ENCODE measurements at places on chromosomes 7 and 10.
A peak's percentile ranks its signal among the peaks of the same experiment; 100 is the strongest.

GRCh38 chr7:75614401-75614800 is 122.3 kb downstream of the SPDYE5 start:
- no peak for DNase-seq

DNA sequence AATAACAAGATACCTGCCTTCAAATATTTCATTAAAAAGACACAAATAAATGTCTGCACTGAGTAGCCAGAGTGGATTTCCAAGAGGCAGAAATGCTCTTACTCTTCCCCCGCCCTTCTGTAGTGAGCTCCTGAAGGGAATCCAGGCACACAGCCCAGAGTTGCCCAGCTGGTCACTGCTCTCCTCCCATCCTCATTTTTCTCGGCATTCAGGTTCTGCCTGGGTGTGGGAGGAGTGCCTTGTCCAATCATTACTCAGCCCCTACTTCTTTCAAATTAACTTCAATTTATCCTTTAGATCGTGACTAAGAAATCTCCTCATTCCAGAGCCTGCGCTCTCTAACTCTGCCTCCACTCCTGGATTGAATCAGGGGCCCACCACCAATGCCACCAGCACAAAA is 12.2 kb downstream of the CCDC6 start:
- peak; percentile 52 for DNase-seq

DNA sequence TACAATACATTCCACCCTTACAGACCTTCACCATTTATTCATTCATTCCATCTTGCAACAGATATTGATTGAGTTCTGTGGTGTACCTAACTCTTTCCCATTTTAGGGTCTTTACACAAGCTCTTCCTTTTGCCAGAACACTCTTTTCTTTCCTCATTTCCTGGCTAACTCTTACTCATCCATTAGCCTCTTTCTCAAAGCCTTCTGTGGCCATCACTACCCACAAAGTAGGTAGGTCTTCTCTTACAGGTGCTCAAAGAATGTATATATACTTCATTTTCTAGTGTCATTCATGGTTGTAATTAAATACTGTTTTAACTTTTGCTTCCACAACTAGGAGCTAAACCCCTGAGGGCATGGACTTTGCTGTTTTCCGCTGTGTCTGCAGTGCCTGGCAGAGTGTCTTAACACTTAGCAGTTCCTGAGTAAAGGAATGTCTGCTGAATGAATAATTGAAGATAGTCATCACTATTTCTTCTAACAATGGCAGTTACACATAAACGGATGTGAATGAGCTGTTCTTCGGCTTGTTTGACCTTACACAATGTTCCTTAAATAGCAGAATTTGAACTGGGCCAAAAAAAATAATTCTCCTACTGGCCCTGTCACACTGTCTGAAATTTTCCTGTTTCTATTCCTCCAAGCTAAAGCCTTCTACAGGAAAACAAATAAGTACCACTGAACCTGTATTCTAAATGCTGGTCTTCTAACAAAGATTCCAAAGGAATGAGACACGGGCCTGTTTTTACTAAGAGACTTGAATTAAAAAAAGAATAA is 15.1 kb downstream of the BCAP29 start:
- DNase-seq, result peak; percentile 33

- DNase-seq, result no peak
Measured at GRCh38 chr7:27189997-27190748, 5.1 kb upstream of the HOXA11 start.

DNA sequence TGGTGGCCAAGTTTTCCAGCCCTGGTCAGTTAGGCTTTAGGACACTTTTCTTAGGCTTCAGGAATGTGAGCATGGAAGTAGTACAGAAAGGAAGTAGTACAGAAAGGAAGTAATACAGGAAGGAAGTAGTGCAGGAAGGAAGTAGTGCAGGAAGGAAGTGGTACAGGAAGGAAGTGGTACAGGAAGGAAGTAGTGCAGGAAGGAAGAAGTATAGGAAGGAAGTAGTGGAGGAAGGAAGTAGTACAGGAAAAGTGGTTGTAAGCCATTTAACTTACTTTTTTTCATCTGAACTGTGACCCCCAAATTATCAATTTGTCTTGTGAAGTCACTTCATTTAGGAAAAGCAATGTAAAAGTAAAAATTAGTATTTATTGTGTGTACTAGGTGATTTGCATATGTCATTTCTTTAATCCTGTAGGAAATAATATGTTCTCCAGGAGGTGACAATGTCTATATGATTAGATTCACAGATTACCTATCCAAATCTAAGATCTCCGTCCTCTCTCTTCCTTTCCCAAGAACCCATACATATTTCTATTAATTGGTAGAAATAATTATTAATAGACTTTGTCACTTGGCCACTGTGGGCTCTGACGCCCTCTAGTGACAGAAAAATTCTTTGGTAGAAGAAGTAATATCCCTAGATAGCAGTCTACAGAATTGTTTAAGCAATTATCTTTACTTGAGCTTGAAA is 3.9 kb upstream of the FAS start:
- no peak for DNase-seq

- no peak for DNase-seq
Measured at GRCh38 chr10:116670706-116671105, 50.0 kb downstream of the PNLIPRP2 start.

DNA sequence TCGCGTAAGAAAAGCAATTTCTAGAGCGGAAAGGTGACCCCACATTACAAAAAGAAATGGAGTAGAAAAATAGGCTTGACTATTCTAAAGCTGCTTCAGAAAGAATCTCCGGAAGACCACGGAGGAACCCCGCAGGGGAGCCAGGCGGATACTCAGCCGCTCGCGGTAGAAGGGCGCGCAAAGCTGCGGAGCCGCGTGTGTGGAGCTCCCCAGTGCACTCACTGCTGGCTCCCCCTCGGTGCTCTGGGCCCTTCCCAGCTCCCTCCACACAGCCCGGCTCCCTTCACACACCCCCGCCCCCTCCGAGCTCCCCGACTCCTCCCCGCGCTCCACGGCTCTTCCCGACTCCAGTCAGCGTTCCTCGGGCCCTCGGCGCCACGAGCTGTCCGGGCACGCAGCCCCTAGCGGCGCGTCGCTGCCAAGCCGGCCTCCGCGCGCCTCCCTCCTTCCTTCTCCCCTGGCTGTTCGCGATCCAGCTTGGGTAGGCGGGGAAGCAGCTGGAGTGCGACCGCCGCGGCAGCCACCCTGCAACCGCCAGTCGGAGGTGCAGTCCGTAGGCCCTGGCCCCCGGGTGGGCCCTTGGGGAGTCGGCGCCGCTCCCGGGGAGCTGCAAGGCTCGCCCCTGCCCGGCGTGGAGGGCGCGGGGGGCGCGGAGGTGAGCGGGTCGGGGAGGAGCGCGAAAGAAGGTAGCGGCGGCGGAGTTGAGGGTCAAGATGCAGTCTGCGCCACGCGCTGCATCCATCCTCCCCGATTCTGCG is at the start of gene STEAP2:
TSS of gene STEAP2 (plus strand) at position 350 of the 758 bp plus-strand sequence. CDS start 13,343 bp downstream, outside the sequence.
- peak; percentile 92 for DNase-seq

GRCh38 chr10:63260860-63261251 is 127.7 kb downstream of the NRBF2 start:
- DNase-seq, result no peak

GRCh38 chr10:372566-372965 is 237.3 kb downstream of the ZMYND11 start:
- no peak for DNase-seq

DNA sequence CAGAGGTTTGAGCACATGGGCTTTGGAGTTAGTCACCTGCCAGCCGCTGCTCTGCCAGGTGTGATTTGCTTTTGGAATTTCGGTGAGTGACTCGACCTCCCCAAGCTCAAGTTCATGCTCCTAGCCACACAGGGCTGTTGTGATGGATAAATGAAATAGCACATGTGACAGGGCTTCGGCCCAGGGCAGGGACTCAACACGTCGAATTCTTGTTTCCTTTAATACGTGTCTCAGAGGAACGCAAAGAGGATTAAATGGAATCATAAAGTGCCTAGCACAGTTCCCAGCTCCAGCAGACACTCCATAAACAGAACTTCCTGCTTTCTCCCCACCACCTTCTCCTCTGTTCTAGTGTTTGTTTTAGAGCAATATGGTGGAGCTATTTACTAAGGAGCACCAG is 88.3 kb upstream of the CHST15 start:
- no peak for DNase-seq

GRCh38 chr7:123360631-123361030 is 160.9 kb upstream of the SLC13A1 start:
- DNase-seq, result no peak

GRCh38 chr7:44977304-44977958 is 1.4 kb downstream of the MYO1G start:
- DNase-seq, result peak; percentile 53

Data from left cardiac atrium (tissue), 4 donors.